Naive thymus-derived CD8-positive, alpha-beta T cell (primary cell): ENCODE measurements at places on chromosomes 7 and 10. TPM values are rescaled to one million over a fixed set of nuclear protein-coding genes. Genes with fewer than 3 reads are reported as not detected.

GRCh38 chr7:137454246-137454724, 110.8 kb upstream of the PTN start:
- DNase-seq, result no peak

GRCh38 chr10:74012480-74012879, 14.6 kb downstream of the VCL start:
- no peak for DNase-seq

DNA sequence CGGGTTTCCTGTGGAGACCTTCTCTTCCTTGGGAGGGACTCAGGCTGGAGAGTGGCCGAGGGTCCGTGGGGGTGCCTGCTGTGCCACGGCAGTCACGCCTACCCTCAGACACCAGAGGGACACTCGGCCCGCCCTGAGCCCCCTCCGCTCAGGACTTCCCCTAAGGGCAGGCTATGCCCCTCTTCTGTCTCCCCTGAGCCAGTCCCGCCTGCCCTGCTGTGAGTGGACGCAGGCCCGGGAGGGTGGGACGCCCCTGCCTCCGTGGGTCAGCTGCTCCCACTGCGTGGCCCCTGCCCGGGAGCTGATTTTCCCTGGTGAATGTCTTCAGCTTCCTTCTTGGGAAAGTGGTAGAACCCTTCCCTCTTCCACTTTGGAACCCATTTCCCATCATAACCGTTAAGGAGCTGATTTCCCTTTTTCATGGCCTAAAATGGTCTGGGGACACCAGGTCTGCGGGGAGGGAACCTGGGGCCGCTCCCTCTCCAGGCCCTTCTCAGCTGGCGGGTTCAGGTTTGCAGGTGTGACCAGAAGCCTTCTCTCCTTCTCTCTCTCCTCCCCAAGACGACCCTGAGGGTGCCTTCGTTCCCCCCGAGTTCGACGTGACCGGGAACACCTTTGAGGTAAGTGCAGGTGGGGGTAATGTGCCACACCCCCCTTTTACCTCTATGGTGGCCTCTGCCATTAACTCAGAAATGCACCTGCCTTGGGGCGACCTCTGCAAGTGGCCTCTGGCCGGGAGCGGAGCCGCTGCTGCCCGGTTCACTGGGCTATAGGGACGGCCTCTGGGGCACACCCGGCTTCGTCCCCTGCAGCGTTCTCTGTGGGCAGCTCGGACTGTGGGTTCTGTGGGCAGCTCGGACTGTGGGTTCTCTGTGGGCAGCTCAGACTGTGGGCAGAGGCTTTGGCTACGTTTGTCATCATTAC, 7.9 kb downstream of the KNDC1 start:
- no peak for DNase-seq

GRCh38 chr7:2084781-2085505, 147.8 kb downstream of the MAD1L1 start:
- DNase-seq, result no peak

- DNase-seq, result no peak
Measured at GRCh38 chr10:6046773-6047611, 15.2 kb downstream of the IL2RA start.

Gene CHAT
- total RNA-seq, result not detected

GRCh38 chr10:81109200-81109752, 571.6 kb downstream of the SH2D4B start:
- DNase-seq, result no peak

DNA sequence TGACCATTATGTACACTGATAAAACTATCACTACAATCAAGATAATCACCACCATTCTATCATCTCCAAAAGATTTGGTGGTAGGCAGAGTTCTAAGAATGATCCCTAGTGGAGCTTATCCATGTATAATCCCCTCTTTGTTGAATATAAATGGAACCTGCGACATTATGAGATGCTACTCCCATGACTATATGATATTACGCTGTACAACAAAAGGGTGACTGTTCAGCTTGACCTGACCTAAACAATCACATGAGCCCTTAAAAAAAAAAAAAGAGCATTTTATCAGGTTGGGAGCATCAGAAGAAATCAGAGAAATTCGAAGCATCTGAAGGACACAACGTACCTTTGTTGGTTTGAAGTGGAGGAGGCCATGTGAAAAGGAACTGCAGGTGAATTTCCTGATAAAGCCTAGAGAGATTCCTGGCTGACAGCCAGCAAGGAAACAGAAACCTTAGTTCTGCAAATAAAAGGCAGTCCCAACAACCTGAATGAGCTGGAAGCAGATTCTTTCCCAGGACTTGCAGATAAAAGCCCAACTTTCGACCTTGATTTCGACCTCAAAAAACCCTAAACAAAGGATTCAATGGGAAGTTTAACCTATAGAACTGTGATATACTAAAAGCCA, 270.7 kb downstream of the ADRA2A start:
- DNase-seq, result no peak

- DNase-seq, result no peak
Measured at GRCh38 chr10:101770331-101771215, 5.3 kb downstream of the FGF8 start.
